K562 (cell line): ENCODE measurements at places on chromosomes 7 and 10. TPM values are rescaled to one million over a fixed set of nuclear protein-coding genes. Genes with fewer than 3 reads are reported as not detected.

AP1S1 gene
- total RNA-seq: 89.4 and 91.2 TPM in 2 replicates

RPA3 gene
- 116 and 124 TPM in 2 replicates for total RNA-seq

ADAMTS14 gene
- total RNA-seq: 30.4 and 31.7 TPM in 2 replicates

GRCh38 chr10:116716381-116716780 lies 26.0 kb downstream of the HSPA12A start:
- no peak for DNase-seq

DNA sequence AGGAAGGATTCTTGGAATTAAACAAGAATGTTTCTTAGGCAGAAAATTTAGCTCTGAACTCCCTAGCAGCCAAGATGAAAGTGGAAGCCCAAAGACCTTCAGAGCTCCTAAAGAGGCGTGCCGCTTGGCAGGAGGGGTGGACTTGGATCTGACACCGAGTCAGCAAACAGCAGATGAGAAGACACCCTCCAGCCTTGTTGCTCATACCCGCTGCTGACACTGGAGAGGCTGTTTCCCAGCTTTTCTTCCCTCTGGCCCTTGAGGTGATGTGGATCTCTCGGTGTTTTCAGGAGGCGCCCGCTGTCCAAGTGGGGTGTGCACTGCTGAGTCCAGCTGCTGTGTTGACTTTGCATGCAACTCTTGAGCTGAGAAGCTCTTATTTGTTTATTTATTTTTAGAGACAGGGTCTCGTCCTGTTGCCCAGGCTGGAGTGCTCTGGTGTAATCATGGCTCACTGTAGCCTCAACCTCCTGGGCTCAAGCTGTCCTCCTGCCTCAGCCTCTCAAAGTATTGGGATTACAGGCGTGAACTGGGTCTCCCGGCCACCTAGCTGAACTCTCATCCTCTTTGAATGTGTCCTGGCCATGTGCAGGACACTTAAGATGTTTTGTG lies 21.5 kb downstream of the SLC18A2 start:
- no peak for DNase-seq

- DNase-seq: no peak
Measured at GRCh38 chr10:32000937-32001336, 55.3 kb downstream of the KIF5B start.

DNA sequence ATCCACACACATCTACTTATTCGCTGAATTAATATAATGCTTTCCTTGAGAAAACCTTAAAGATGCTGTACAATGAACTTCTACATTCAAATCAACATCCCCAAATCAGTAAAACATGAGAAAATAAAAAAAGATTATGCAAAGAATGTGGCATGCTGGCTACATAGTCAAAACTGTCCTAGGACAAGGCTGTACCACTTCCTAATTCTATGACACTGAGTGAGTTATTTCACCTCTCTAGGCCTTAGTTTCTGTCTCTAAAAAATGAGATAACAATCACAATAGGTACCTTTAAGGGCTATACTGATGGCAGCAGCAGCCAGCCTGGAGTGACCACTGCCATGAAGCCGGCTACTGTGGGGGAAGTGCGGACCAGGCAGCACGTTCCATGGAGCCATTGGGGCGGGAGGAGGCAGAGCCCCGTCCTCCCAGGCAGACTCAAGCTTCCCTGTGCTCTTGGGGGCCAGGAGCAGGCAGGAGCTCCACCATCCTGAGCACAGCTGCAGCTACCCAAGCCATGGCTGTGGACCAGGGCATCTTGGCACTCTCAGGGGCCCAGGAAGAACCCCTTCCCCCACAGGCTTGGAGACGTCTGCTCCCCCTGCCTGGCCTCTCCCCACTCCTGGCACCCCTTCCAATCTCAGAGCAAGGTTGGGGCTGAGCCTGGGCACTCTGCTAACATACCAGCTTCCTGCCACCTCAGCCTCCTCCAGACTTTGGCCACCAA lies 110.2 kb downstream of the ELAPOR2 start:
- no peak for DNase-seq

- DNase-seq: no peak
Measured at GRCh38 chr7:94228678-94229077, 166.0 kb upstream of the COL1A2 start.

DNA sequence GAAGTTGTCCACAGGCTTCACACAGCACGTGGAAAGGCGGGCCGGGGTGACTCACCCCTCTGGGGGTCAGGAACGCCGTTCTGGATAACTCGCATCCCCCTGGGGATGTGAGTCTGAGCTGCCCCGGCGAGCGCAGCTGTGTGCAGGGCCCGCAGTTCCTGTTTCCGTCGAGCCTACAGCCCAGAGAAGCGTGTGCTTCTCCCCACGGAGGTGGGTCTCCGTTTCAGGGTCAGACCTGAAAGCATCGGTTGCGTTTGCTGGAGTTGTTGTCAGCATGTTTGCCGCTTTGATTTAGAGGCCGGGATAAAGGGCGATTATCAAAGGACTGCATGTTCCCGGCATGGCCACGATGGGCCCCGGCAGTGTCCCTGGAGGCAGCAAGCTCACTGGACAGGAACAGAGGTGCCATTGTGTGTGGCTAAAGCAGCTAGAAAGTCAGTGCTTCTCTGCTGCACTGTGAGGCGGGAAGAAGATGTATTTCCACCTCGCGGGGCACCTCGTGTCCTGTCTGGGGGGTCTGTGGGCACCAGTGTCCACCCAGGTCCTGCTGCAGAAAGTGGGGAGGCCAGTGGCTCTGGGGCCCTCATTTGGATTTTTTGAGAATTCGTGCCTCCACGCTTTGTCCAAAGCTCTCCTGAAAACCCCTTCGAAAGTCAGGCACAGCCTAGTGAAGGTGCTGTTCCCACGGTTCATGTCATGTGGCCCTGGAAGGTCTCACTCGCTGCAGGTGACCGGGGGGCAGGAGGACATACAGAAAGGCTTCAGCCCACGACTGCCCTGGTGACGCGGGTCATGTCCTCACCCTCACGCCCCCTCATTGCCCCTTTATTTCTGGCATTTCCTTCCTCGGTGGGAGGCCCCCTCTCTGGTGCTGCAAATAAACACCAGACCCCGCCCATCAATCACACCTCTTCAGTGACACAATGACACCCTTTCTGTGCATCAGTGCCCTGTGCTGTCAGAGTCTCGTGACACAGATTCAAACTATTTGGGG lies 27.4 kb upstream of the GDI2 start:
- no peak for DNase-seq

DNA sequence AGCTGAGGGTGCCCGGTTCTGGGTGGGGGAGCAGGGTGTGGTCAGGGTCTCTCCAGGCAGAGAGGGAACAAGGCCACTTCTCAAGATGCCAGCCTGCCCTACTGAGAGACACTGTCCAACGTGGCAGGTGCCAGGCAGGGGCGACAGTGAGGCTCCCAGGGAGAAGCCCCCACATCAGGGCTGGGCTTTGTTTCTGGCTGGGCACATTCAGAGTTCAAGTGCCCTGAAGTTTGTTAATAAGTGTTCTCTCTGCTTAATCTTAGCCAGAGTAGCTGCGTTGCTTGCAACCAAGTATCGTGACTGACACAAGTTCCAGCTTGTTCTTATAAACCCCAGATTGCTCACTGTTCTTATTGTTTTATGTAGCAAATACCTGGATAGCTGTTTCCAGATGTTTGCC lies 21.8 kb downstream of the FOXL3 start:
- no peak for DNase-seq

GRCh38 chr7:54817152-54817551 lies 58.1 kb upstream of the SEC61G start:
- DNase-seq: no peak

DNA sequence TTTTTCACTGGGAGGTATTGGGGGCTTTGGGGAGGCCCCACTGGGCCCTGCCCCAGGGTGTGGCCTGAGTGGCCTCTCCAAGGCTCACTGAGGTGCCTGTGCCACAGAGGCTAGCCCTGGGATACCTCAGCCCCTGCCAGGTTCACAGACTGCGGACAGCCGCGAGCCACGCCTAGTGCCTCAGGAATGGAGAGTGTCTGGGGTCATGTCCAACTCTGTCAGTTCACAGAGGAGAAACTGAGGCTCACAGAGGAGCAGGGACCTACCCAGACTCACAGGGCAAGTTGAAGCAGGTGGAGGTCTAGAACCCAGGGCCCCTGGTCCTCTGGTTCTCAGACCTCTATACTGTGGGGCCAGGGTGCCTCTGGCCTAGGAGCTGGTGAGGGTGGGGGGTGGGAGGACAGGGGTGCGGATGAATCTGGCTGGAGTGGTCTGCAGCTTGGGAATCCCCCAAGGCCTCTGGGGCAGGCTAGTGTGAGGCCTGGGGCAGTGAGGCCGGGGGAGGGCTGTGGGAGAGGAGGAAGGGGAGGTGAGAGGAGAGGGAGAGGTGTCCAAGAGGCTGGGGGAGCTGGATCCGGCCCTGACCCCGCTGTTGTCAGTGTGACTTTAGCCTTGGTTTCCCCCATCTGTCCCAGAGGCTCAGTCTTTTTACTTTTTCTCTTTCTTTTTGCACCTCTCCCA lies 20.0 kb downstream of the NEURL1 start:
- DNase-seq: no peak
